ENCODE measurements at places on chromosomes 6 and 20. TPM values are rescaled to one million over a fixed set of nuclear protein-coding genes. Genes with fewer than 3 reads are reported as not detected.

GRCh38 chr6:68235326-68235784 is 399.7 kb upstream of the ADGRB3 start:
- peaks cover 4% of the 10 kb centered on the region for H3K36me3 ChIP-seq
- no peak overlapping the region for H3K27ac ChIP-seq
- H3K4me3 ChIP-seq, result no peak overlapping the region
- H3K4me1 ChIP-seq, result peaks cover 23% of the 10 kb centered on the region
- H3K27me3 ChIP-seq, result no peaks in the 10 kb centered on the region
- DNase-seq, result no peak

DNA sequence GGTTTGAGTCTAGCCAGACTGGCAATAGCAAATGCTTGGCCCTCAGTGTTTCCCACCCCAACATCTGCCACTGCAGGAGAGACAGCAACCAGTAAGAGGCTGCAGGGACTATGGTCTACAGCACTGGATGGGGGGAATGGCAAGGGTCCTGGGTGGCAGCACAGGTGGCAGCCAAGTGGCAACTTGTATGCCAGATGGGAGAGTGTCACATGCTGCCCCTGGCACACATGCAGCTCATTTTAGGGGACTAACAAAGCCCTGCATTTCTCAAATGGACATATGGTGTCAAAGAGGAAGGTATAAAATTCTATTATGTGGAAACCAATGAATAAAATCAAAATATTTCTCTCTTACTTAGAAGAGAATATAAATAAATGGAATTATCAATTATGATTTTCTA is 298.7 kb upstream of the MARCKS start:
- DNase-seq, result no peak
- peaks cover 34% of the 10 kb centered on the region for H3K4me1 ChIP-seq
- no peaks in the 10 kb centered on the region for H3K27me3 ChIP-seq
- H3K4me3 ChIP-seq, result no peak overlapping the region
- H3K27ac ChIP-seq, result no peak overlapping the region

FRMD1 gene
- total RNA-seq, result 0.98 TPM

- H3K27me3 ChIP-seq, result no peaks in the 10 kb centered on the region
- 0 out of 2 replicates have a peak overlapping the region, but pooled peaks have one; percentile 26 for H3K4me3 ChIP-seq
- H3K4me1 ChIP-seq, result peaks cover 81% of the 10 kb centered on the region
- no peak for DNase-seq
These were observed 145.5 kb upstream of the ZNF217 start for GRCh38 chr20:53738945-53739798.

- no peak overlapping the region for H3K27ac ChIP-seq
- no peaks in the 10 kb centered on the region for H3K27me3 ChIP-seq
- H3K4me3 ChIP-seq, result no peak overlapping the region
- H3K36me3 ChIP-seq, result no peaks in the 10 kb centered on the region
- H3K4me1 ChIP-seq, result peaks cover 13% of the 10 kb centered on the region
- DNase-seq, result no peak
These were observed 255.5 kb downstream of the TBC1D7 start for GRCh38 chr6:13072686-13073347.

DNA sequence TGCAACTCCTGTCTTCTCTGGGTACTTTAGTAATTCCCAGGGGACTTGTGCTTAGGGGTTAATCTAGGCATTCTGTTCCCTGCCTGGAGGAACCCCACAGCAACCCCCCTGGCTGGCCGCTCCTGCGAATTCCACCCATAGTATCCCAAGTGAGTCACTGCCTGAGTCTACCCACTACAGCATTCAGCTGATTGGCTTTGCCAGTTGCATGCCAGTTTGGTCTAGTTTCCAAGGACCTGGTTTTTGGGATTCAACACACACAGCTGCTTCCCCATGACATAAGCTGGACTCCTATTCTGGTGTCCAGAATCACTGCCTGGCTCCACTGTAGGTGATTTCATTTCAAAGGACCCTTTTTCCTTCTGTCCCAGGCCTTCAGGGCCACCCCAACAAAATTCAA is 40.3 kb downstream of the PLCG1 start:
- peak; percentile 9 for DNase-seq
- H3K4me3 ChIP-seq, result no peak overlapping the region
- peaks cover 13% of the 10 kb centered on the region for H3K4me1 ChIP-seq
- peaks cover 36% of the 10 kb centered on the region for H3K36me3 ChIP-seq

DNA sequence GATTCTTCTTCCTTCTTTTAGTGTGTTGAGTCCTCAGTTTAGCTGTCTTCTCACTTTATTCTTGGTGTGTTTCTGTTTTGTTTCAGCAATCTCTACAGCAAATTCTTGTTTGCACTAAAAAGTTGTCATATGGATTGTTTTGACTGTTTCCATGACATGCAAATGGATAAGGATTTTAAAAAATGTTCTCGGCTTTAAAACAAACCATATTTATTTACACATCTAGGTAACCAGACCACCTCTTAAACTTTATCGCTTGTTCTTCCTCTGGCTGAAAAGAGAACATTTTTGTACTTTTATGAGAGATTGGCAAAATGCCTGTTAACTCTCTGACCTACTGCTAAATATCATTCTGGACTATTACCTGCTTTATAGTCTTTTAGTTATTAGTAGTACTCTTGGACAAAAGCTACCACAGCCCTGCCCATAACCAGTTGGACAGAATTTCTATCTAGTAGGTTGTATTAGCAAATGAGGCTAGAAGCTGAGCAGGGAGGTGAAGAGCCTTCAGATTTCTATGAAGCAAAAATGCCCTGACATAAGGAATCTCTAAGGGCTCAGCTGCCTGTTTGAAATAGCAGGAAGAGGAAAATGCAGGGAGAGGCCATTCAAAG is 268.3 kb downstream of the CD109 start:
- H3K27ac ChIP-seq, result no peak overlapping the region
- peaks cover 13% of the 10 kb centered on the region for H3K4me1 ChIP-seq
- H3K27me3 ChIP-seq, result no peaks in the 10 kb centered on the region
- H3K36me3 ChIP-seq, result no peaks in the 10 kb centered on the region
- H3K4me3 ChIP-seq, result no peak overlapping the region
- no peak for DNase-seq

SMPD2 gene
- total RNA-seq, result 12.2 TPM

DNA sequence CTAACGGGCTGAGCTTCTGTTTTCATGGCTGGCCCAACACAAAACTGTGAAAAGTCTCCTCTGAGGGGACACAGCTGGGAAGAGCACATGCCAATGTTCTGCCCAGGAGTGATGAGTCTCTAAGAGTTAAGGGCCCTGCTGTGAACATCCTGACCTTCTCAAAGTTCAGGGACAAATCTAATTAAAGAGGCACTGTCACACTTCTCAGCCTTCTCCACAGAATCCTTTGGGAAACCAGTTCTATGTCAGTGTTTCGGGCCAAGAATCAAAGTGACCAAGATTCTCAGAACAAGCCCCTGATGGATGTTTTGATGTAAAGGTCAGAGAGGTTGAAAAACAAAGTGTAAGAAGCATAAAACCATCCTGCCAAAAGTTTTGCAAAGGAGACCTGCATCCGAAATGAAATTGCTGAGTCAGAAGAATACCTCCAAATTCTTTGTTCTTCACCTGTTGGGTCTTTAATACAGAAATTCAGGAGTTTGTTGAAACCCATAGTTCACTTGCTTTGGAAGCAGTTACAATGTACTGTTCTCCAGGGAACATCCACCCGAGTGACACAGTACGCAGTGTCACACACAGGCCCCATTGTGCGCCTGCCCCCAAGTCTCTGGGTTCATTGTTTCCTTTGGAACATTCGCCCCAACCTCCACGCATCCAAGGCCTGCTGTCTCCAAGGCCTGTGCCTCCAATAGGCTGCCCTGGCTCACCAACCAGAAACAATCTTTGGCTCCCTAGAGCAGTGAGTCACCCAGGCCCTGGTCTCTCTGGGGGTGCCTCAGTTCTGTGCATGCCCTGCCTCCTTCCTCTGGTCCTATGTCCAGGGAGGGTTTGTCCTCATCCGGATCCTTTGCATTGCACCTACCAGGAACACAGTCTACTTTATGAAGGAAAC is 65.5 kb upstream of the QKI start:
- H3K27ac ChIP-seq, result no peak overlapping the region
- no peaks in the 10 kb centered on the region for H3K27me3 ChIP-seq
- no peak for DNase-seq
- no peaks in the 10 kb centered on the region for H3K36me3 ChIP-seq
- peaks cover 9% of the 10 kb centered on the region for H3K4me1 ChIP-seq

All from WTC11 (cell line).